Activated effector memory CD4-positive, alpha-beta T cell treated with anti-CD3 and anti-CD28 coated beads, Interleukin-2, amount 50 U/mL, for 16 hours (primary cell): ENCODE measurements at places on chromosomes 16 and 17.

- DNase-seq = no peak
These were observed 15.7 kb upstream of the CDH3 start for GRCh38 chr16:68629351-68629910.

- DNase-seq = no peak
These were observed 43.9 kb downstream of the TSC2 start for GRCh38 chr16:2091547-2092255.

GRCh38 chr17:69643686-69644085 is 229.2 kb downstream of the MAP2K6 start:
- no peak for DNase-seq

GRCh38 chr17:78995761-78996451 is 13.7 kb downstream of the CANT1 start:
- no peak for DNase-seq

DNA sequence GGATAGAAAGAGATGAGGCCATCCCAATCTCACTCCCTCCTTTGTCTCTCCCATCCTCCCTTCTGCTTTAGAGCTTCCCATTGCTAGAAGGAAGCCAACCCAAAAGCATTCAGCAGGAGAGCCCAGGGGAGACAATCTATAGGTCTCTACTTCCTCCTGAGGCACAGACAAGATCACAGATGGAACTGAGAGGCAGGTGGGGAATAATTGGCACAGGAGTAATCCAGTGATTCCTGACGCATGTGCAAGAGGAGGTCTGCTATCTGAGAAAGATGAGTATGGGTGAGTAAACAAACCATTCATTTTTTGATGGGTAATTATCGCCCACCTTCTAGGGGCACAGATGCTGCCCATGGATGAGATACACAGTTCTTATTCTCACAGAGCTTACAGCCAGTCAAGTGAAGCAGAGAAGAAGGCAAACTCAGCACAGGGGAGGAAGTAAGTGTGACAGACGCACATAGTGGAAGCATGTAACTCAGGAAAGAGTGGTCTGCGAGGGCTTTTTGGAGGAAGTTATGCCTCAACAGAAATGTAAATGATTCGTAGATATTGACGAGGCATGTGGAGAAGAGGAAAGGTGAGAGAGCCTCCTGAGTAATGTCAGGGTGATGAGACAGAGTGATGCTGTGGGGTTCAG is 88.9 kb upstream of the HLF start:
- no peak for DNase-seq

- DNase-seq = peak; percentile 60
These were observed 2.6 kb downstream of the HNF1B start for GRCh38 chr17:37742116-37742761.

- DNase-seq = no peak
These were observed 31.9 kb downstream of the EPN2 start for GRCh38 chr17:19269106-19269505.

DNA sequence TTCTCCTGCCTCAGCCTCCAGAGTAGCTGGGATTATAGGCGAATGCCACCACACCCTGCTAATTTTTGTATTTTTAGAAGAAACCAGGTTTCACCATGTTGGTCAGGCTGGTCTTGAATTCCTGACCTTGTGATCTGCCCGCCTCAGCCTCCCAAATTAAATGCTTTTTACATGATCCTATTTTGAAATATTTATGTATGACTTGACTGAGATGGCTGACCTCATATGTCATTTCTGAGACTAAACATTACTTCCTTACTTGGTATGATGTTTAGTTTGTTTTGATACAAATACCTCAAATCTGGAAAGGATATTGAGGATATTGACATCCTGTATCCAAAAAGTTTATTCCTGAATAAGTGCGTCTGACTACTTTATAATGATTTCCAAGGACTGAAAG is 11.9 kb downstream of the CALCOCO2 start:
- DNase-seq = no peak

DNA sequence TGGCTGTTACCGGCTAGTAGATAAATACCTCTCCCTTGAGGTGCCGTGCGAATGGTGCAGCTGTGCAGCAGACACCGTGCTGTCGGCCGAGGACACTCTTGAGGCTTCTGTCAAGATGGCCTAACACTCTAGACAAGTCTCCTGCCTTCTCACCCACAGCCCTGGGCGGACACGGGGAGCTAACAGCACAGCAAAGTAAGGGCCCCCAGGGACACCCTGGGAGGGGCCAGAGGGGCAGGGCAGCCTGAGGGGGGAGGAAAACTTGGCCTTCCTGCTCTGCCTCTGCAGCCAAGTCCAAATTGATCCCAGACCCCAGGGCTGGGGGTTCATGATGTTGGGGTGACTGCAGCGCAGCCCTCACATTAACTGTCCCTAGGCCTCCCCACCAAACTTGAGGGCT is 210.2 kb downstream of the RPTOR start:
- DNase-seq = peak; percentile 39

GRCh38 chr17:4146641-4147040 is 3.6 kb downstream of the CYB5D2 start:
- DNase-seq = no peak

GRCh38 chr17:2436316-2436905 is 35.6 kb upstream of the MNT start:
- DNase-seq = no peak

- no peak for DNase-seq
These were observed 121.4 kb upstream of the WSCD1 start for GRCh38 chr17:5948811-5949210.

DNA sequence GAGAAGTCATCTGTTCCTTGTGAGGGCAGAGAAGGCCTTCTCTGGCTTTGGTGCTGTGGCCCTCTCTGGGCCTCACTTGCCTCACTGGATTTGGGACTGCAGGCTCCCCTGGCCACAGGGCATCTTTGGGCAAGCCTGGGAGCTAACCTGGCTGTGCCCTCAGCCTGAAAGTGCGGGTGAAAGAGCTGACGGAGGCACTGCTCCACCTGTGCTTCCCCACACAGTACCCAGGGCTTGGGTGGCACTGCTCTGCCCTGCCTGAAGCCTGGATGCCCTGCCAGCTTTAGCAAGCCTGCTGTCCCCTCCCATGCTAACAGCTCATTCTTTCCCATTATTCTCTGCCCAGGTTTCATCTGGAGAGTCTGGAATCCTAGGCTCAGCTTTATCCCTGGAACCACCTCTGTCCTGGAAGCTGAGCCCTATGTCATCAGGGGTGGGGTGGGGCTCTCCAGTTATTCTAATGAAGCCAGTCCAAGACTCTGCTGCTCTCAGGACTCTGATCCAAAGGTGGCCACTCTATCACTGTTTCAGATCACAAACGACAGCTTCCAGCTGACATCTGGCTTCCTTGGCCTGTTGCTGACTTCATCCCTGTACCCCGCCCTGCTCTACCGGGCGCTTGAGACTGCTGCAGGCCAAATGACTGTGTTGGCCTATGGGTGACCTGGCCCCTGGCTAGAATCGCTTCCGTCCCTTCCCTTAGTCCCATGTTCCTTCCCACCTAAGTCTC is 29.3 kb downstream of the HIC1 start:
- DNase-seq = no peak

DNA sequence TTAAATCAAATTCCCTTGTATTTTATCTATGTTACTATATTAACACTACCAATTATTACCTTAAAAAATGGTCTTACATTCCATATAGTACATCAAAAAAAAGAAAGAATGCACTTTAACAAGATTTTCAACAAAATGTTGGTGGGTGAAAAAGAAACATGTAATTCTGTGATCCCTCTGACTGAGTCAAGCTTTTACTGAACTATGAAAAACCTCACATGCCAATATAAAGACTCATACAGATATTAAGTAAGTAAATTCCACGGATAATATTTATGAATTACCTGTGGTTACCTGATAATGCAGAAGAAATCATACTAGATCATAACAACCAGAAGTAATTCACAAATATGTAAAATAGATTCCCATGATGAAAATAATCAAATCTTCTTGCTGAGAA is 12.4 kb downstream of the COIL start:
- no peak for DNase-seq

DNA sequence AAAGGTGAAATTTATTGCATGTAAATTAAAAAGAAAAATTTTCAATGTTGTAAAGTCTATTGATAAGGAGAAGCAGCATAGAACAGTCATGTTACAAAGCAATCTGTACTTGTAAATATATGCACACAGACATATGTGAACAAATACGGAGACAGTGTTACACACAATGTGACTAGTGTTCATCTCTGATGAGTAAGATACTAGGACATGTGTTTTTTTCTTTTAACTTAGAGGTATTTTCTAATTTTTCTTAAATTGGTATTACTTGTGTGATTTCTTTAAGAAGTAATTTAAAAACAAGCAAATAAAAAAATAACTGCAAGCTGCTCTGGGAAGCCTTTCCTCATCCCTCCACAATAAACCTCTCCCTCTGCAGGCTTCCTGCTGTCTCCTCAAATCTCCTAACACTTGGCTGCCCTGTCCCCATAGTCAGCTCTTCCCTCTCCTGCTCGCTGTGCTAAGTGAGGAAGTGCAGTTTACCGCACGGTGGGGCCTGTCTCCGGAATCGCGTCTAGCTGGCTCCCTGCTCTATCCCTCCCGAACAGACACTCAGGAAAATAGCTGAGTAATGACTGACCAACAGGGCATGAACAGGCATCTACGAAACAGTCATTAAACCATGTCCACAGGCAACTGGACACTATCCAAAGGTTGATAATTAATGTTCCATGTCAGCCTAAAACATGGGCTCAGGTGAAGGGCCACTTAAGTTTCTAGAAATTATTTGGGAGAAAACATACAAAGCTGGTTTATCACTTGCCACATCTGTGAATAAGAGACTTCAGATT is 35.9 kb downstream of the CMTM4 start:
- no peak for DNase-seq

- DNase-seq = no peak
These were observed 209.4 kb downstream of the MRTFB start for GRCh38 chr16:14280541-14280940.

GRCh38 chr17:35167666-35168065 is 20.0 kb downstream of the UNC45B start:
- DNase-seq = no peak

DNA sequence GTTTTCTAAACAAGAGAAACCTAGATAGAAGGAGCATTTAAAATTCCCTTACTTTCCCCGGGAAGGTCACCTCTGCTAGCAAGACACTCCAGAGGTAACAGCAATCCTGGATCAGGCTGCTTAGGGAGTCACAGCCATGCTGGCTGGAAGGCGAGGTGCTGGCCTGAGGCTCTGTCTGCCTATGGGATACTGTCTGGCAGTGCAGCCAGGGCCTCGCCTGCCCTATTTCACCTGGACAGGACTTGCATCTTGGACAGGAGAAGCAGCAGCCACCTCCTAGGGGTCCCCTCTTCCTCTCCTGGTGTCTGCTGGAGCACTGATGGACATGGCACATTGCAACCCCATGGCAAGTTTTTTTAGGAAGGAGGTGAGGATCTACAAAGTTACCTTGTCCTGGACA is 15.1 kb downstream of the FA2H start:
- peak; percentile 22 for DNase-seq

- DNase-seq = no peak
These were observed 95.5 kb downstream of the CCT6B start for GRCh38 chr17:34865716-34866115.

DNA sequence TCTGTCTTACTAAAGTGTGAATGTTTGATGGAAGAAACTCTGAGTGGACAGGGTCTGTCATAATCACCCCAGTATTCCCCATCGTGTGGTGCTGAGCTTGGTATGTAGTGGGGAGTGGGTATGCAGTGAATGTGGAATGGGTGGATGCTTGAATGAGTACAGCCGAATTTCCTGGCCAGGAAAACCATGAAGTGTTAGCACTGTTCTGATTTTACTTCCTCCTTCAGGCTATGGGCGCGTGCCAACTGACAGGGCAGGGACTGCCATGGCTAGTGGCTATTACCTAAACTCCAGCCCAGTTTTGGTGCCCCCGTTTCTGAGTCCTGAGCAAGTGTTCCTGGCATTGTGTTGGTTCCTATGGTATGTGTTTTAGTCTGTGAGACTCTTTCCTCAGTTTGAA is 48.6 kb downstream of the PRKCA start:
- DNase-seq = no peak

GRCh38 chr17:17498606-17499301 is 2.6 kb upstream of the RASD1 start:
- no peak for DNase-seq

- no peak for DNase-seq
These were observed 8.2 kb downstream of the SLC46A1 start for GRCh38 chr17:28397687-28398279.

GRCh38 chr17:66727634-66728570 is 107.0 kb upstream of the CACNG5 start:
- DNase-seq = peak; percentile 73

DNA sequence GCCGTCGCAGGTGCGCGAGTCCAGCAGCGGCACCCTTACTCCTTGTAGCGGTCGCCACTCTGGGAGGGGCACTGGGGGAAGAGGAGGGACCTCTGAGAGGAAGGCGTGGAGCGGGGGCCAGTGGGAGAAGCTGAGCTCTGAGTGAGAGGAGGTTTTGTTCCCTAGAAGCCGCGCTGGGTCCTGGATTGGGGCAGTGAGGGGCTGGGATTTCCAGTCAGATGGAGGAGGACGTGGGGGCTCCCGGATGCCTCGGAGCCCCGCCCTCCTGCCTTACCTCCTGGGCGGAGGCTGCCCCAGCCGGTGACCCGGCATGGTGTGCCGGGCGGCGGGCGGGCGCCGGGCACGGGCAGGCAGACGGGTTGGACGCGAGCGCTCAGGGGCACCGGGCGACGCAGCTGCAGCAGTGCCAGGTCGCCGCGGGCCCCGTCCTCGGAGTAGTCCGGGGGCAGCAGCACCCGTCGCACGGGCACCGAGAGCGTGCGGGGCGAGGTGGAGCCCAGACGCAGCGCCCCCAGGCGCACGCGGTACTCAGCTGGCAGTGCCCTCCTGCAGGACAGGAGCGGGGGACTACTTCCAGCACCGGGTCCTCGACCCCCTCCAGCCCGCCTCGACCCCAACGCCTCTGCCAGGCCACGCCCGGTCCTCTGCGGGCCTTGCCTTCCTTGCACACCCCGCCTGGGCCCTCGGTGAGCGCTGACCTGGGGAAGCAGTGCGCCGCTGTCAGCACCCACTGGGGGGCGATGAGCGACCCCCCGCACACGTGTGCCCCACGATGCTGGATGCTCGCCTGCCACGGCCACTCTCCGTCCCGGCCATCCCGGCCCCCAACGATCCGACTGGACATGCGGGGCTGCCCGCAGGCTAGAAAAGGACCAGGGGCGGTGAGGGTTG is 2.0 kb downstream of the PRSS33 start:
- DNase-seq = peak; percentile 74

GRCh38 chr16:72985148-72985941 is 62.6 kb downstream of the ZFHX3 start:
- peak; percentile 33 for DNase-seq

DNA sequence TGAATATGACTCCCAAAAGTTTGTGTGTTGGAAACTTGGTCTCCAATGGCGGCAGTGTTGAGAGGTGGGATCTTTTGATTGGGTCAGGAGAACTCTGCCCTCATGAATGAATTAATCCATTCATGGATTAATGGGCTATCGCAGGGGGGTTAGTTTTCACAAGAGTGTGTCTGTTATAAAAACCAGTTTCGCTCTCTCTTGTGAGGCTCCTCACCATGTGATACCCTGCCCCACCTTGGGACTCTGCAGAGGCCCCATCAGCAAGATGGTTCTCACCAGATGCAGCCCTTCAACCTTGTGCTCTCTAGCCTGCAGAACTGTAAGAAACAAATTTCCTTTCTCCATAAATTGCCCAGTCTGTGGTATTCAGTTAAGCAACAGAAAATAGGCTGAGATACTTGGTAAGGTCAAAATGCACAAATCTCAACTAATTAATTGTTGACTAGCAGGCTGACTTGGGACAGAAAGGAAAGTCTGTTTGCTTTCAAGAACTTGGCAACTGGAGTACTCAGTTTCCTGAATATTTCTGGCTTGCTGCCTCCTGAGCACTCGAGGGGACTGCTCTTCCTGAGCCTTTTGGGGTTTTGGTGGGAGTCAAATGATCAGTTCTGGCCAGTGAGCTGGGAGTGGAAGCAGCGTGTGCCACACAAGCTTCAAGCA is 13.8 kb upstream of the CCL17 start:
- no peak for DNase-seq

GRCh38 chr16:29698484-29699323 is 19.7 kb downstream of the QPRT start:
- DNase-seq = no peak
